Smooth muscle cell of the brain vasculature (primary cell): ENCODE measurements at places on chromosomes 3 and 15.

DNA sequence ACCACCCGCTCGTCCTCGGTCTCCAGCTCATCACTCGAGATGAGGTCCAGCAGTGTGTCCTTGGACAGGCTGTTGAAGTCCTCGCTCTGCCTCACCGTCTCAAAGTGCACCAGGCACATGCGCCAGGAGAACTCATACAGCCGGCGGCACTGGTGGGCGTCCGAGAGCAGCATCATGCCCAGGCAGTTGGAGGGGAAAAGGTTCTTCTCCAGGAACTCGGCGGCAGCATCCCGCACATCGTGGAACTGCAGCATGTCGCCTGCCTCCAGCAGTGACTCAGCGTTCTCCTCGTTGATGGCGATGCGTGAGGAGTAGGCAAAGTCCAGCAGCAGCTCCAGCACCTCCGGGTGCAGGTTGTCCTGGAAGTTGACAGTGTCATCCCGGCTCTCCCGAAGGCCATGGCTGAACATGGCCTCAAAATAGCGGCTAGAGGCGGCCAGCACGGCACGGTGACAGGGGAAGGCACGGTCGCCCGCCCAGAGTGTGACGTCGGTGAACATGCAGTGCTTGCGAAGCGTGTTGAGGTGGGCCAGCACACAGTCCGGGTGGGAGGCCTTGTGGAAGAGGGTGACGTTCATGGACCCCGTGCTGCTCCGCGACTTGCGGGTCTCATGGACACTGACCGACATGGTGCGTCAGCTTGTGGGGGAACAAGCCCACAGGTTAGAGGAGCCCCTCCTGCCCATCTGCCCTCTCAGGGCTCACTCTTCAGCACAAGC lies 25.4 kb downstream of the KLHL25 start:
- DNase-seq: no peak

DNA sequence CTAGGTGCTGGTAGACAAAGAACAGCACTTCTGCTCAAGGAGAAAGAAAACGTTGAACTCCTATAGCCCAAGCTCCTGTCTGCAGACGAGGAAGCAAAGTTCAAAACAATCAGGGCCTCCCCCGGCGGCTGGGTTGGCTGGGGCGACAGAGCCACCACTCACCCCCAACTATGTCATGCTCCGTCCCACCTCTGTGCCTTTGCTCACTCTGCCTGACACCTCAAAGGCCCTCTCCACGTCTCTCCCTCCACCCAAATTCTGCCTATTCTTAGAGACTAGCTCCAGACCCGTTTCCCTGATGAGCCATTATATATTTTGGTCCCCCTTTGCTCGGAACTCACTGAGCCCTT lies 304.3 kb downstream of the TLE3 start:
- no peak for DNase-seq

GRCh38 chr15:94416820-94417219 lies 185.5 kb downstream of the MCTP2 start:
- DNase-seq: no peak

DNA sequence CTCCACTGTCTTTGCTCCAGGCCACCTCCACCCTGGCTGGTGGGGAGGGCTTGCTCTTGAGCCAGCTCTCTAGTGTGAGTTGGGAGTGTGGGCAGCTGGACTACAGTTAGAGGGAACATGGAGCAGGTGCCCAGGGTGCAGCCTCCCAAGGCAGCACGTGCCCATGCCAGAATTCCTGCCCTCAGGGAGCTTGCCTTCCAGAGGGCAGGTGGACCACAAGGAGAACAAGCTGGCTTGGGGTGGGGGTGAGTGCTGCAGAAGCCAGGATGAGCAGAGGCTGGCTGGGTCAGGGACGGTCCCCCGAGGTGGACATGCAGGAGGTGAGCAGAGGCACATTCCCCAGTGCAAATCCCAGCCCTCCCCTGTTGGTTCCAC lies 89.5 kb downstream of the VGLL4 start:
- DNase-seq: no peak

DNA sequence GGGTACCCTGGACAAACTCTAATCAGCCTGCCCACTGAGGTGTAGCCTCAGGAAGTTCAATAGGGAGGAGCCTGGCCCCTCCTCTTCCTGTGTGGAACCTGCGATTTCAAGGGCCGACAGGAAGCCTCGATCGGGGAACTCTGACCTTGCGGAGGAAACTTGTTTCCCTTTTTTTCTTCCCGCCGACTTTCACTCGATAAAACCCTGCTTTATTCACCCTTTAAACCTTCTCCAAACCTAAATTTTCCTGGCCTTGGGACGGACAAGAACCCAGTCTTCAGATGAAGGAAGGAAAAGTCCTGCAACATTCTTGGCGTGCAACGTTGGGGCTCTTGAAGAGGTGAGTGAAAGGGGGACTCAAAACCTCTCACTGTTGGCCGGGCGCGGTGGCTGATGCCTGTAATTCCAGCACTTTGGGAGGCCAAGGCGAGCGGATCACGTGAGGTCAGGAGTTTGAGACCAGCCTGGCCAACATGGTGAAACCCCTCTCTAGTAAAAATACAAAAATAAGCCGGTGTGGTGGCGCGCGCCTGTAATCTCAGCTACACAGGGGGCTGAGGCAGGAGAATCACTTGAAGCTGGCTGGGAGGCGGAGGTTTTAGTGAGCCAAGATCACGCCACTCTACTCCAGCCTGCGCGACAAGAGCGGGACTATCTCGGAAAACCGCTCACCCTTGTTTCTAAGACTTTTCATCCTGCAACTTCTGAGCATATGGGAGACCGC lies 208.2 kb downstream of the ZNF385D start:
- DNase-seq: no peak

- DNase-seq: no peak
Measured at GRCh38 chr3:35065891-35066290, 573.4 kb upstream of the ARPP21 start.
